CD4-positive, alpha-beta T cell treated with Interleukin-2 at 100 ng/mL for 4 hours (primary cell): ENCODE measurements at places on chromosomes 13 and 19.
A peak's percentile ranks its signal among the peaks of the same experiment; 100 is the strongest.

GRCh38 chr13:36302289-36302688, 4.7 kb upstream of the CCDC169 start:
- no peak for DNase-seq

- DNase-seq = no peak
These were observed at the start of gene DOCK6 for GRCh38 chr19:11261971-11262839. DOCK6 (minus strand) TSS chr19:11262524; CDS start chr19:11262440, 84 bp downstream.

DNA sequence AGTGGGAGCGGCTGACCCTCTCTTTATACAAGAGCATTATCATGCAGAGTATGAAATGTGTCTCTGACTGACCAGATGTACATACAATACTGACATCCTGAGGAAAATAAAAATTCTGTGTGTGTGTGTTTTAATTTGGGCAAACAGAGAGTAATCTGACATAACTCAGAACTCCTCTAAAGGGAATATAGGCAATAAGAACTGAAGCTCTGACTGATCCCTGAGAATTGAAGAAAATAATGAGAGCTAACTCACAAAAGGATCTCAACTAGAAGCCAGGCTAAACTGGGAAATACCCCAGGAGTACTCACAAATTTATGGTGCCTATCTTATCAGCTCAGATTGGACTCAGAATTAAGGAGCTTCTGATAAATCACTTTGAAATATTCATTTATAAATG, 539.9 kb downstream of the OLFM4 start:
- no peak for DNase-seq

GRCh38 chr13:25085125-25085742, 10.7 kb upstream of the PABPC3 start:
- DNase-seq = peak; percentile 2
